GM18507 (cell line): ENCODE measurements at places on chromosomes 7 and 10.

- no peak for DNase-seq
These were observed 227.8 kb upstream of the GRB10 start for GRCh38 chr7:51010534-51010933.

GRCh38 chr7:87831097-87831496 is 45.1 kb downstream of the SLC25A40 start:
- no peak for DNase-seq

- DNase-seq, result no peak
These were observed 119.7 kb upstream of the KLF14 start for GRCh38 chr7:130853503-130854279.

GRCh38 chr7:94710256-94710655 is 54.3 kb upstream of the SGCE start:
- DNase-seq, result no peak

GRCh38 chr10:418894-419293 is 270.6 kb downstream of the DIP2C start:
- no peak for DNase-seq

DNA sequence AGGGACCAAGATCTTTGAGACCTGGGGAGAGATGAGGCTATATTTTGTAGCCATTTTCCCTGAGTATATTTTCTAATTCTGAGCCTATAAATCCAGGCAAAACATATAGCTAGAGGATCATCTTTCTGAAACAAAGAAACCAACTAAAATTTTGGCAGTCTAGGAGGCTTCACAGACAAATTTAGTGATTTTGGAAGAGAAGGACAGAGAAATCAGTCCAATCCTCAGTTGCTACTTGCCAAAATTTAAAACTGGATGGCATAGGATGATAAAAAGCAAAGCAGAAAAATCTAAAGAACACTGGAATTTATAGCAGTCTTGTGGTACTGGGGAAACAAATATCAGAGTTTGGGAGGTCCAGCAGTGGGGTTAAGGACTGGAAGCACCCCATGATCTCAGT is 43.4 kb upstream of the POM121L12 start:
- no peak for DNase-seq

GRCh38 chr7:155698633-155699032 is 54.2 kb downstream of the RBM33 start:
- no peak for DNase-seq

- no peak for DNase-seq
These were observed 484 bp upstream of the MSRB2 start for GRCh38 chr10:23094786-23095403.
